ENCODE measurements at places on chromosomes 2 and 18. TPM values are rescaled to one million over a fixed set of nuclear protein-coding genes. Genes with fewer than 3 reads are reported as not detected.

Gene MC4R
- total RNA-seq, result not detected

Gene SLC9A4
- total RNA-seq, result not detected

Gene SPC25
- 0.60 TPM for total RNA-seq

Gene PROKR1
- not detected for total RNA-seq

Gene PLA2R1
- 3.4 TPM for total RNA-seq

Gene SLC38A11
- 0.84 TPM for total RNA-seq

Gene DPYSL5
- not detected for total RNA-seq

DNA sequence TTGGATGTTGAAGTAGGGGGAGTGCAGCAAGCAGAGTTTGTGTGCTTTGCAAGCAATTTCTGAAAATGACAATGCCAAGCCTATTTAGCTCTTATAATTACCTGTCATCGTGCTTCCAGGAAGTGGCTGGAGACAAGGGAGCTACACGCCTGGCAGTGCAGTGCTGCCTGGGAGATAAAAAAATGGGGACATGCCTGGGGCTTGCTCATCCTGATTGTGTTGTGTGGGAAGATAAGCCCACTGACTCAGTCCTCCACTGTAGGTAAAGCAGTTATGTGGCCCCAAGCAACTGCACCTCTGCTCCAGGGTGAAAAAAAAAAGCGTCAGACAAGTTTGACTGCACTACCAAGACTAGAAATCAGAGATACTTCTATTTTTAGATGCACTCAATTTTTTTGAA lies 396.9 kb upstream of the NXPH2 start:
- DNase-seq, result no peak

- no peak for DNase-seq
Measured at GRCh38 chr18:59881728-59882656, 17.8 kb upstream of the PMAIP1 start.

DNA sequence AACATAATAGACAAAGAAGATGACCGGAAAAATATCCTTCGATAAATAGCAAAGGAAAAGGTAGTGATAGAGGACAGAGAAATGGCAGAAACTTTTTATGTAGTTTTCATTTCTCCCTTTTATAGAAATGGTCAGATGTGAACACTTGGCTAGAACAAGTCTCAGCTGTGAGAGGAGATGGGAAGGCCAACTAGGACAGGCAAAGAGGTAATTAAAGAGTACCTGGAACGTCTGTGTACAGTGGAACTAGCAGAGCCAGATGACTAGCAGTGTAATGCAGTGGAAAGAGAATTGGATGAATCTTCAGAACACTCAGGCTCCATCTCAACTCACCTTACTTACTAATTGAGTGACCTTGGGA lies 69.2 kb downstream of the NABP1 start:
- no peak for DNase-seq

DNA sequence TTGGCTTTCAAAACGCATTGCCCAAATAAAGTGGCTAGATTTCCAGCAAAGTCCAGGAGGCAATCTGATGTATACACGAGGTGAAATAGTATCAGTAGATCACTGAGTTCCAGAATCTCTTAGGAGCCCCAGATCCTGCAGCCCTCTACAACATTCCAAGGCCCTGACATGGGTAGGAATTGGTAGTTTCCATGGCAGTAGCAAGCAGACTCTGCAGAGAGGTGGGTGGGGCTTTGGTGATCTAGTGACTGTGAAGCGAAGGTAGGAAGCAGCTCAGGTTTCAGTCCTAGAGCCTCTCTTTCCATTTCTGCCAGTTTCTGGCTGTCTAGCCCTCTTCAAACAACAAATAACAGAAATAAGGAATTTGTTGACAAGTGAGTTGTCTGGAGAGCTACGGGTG lies 13.8 kb upstream of the SGPP2 start:
- no peak for DNase-seq

DNA sequence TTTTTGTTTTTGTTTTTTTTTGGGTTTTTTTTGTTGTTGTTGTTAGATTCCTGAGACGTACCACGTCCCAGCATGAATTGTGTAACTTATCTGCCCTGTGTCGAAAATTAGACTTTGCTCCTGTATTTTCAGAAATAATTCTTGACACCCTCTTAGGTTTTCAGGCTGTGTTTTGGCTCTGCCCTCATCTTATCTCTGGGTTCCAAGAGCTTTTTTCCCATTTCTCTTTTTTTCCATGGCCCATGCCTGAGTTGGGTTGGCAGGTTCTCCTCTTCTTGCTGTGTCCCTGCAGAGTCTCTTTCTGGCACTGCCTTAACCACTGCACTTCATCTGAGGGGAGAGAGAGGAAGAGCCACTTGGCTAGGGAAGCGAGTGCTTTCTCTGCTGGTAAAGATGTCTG lies 42.4 kb downstream of the CTIF start:
- no peak for DNase-seq

DNA sequence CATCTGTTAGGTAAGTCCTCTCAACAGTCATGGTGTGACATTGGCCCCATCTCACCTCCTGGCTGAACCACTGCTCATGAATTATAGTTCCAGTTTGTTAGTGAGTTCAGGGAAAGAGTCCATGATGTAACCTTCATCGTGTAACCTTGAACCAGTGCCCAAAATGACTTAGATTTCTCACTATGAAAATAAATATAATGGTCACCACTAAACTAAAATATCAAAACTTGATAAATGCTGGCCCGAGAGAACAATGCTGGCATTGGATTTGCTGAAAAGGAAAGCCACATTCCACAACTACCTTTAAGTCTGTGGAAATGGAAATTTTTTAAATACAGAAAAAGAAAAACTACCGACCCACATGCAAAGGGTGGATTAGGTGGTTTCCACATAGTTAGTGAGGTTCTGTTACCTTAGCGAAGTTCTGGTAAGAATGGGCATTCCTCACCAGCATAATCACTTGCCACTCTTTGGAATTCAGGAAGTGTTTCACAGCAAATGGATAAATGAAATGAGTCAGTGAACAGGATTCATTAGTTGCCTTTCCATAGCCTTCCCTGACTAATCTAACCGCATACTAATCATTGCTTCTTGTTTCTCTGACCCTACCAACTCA lies 133.9 kb upstream of the CTAGE1 start:
- DNase-seq, result no peak

DNA sequence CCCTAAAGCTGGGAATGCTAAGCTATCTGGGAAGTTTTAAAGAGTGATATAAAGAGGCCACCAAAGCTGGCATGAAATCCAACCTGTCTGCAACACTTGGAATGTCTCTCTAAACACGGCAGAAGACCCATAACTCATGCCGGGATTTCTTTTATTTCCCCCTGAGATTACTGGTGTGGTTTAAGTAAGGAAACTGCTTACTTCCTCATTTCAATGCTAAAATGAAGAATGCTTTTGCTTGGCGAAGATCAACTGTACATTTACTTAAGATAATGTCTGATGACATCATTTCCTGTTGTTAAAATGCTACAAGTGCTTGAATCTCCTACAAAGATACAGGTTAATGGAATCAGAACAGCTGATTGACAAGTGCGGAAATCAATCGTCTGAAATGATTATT lies 353.8 kb upstream of the SALL3 start:
- DNase-seq, result no peak

- no peak for DNase-seq
Measured at GRCh38 chr18:32629981-32630700, 142.7 kb downstream of the KLHL14 start.

- DNase-seq, result peak; percentile 87
Measured at GRCh38 chr18:5294457-5295230, 882 bp downstream of the ZBTB14 start.

GRCh38 chr2:60441800-60442199 lies 111.7 kb downstream of the BCL11A start:
- no peak for DNase-seq

DNA sequence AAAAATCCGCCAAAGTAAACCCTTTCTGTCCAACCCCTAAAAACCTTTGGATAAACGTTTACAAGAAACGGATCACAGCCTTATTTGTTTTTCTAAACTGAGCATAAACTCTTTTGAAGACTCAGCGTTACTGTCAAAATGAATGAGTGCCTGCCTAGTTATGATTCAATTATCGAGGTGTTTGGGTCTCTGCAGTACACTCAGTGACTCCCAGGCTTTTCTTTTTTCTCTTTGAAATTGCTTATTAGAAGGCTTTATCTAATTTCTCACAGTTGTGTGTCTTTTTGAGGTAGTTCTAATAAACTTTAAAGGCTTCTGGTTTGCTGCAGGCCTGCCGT lies 663 bp downstream of the RHBDD1 start:
- DNase-seq, result no peak

DNA sequence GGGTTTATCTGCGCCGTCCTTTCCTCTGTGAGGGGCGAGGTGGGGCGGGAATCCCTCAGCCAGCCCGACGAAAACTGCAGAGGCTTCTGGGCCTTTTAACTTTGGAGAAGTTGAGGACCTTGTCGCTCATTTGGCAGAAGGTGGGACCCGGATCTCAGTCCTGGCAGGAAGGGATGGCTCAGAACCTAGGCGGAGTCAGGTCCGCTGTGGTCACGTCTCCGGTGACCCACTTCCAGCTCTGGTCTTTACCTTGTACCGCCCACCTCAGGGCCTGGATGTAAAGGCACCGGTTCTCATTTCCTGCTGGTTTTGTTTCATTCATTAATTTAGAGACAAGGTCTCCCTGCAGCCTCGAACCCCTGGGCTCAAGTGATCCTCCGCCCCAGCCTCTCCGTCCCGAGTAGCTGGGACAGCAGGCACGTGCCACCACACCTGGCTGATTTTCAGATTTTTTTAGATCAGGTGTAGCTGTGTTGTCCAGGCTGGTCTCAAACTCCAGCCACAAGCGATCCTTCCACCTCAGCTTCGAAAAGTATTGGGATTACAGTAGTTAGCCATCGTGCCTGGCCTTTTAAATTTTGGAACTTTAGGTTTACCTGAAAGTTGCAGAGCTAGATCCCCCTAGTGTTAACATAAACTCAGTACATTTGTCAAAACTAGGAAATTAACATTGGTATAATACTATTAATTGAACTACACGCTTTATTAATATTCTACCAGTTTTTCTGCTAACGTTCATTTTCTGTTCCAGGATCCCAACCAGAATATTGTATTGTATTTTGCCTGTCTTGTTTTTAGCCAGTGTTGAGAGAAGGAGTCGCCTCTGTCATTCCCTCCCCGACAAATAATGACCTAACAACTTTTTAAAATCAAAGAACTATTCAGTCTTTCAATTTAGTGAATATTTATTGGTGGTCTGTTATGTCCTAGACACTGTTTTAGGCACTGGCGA lies 852 bp downstream of the POLI start:
- DNase-seq, result no peak

DNA sequence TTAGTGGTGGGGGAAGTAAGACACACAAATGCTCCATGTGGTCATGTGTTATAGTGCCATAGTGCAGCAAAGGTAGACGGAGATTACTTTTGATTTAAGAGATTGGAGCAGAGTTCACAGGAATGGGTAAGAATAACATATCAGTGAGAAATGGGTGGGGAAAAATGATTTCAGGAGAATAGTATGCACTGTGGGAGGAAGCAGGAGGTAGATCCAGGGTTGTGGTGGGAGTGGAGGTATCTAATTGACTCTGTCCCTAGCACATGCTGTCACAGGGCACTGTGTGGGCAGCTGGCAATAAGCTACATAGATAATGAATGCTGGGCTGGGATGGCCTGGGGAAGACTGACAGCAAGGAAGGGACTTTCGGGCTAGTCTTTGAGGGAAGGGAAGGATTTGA lies 65.3 kb downstream of the STAT1 start:
- DNase-seq, result no peak

DNA sequence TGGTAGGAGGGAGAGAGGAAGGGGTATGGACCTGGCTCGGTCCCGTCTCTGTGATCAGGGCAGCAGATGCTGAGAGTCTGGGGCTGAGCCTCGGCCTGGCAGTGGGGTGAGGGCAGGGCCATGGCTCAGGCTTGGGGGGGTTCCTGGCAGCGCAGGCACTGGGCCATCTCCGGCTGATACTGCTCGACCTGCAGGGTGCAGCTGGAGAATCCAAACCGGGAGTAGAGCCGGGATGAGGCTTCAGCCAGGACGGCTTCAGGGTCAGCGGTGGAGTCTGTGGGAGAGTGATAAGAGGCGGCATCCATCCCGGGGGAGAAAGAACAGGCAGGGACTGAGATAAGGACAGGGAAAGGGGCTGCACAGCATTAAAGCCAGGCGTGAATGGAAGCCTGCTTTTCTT lies 7.7 kb downstream of the SLC30A3 start:
- no peak for DNase-seq

- no peak for DNase-seq
Measured at GRCh38 chr2:207474863-207475485, 54.8 kb upstream of the CREB1 start.

DNA sequence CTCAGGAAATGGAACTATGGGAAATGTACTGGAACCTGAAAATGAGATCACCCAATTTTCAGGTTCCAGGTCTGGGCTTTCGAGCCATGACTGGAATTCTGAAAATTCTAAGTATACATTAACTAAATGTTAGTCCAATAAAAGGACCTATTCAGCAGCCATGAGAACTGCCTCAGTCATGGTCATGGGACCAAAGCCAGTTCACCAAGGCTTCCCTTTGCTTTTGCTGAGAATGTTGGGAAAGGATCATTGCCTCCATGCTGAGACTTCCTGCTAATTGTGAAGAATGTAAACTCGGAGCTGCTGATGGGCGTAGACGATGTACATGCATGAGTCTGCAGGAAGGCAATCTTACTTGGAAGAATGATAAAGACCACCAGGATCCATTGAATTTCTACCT lies 624.4 kb upstream of the SOX11 start:
- DNase-seq, result no peak
